ENCODE measurements at places on chromosomes 3 and 15.

DNA sequence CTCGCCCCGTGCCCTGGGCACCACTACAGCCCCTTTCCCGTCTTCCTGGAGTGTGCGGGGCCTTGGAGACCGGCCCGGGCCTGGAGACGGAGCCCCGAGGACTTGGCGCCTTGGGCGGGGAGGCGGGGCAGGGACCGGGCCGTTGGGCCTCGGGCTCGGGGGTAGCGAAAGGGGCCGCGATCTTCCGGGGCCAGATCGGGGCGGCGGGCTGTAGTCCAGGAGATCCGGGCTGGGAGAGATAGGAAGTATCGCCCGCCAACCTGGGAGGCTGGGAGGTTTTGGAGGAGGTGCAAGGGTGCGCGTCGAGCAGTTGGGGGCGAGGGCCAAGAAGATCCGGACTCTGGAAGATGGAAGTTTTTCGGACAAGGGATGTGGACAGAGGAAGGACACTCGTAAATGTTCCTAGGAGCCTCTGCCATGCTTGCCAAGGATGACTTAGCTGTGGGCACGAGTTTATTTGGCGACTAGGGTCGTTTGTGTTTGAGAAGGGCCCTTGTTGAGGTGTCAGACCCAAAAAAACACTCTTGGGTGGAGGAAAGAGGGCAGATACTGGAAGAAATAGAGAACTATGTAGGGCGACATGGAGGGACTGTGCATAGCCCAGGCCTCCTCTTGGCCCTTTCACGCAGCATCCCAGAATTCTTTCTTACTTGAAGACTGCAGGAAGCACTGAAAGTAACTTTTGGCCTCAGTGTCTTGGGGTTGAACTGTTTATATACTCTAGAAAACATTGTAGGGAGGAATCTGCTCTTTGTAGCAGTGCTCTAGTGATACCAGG is 712 bp downstream of the RTF1 start:
- no peak for DNase-seq

DNA sequence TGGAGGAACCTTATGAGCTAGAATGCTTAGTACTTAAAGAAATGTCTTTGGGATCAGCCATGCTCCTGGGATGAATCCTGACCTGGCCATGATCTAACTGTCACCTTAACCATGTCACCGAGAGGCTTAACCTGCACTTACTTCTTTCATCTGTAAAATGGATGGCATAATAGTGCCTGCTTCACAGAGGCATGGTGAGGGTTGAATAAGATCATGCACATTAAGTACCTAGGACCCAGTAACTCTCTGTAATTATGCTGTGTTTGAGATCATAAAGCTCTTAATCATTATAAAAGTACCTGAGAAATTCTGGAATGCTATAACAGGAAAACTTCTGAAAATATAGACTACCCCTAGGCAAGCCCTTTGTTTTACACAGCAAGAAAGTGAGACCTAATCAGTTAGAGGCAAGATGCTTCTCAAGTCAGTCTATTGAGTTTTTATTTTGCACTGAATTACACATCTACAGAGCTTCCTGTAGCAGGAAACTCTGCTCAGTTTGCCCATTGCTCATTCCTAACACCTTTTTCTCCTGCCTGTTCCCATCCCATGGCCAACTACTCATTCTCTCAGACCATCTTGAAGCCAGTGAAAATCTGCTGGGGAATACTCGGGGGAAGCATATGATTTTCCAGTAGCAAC is 1015.5 kb upstream of the CFAP20DC start:
- no peak for DNase-seq

GRCh38 chr15:86849558-86850285 is 770.1 kb downstream of the AGBL1 start:
- DNase-seq = no peak

DNA sequence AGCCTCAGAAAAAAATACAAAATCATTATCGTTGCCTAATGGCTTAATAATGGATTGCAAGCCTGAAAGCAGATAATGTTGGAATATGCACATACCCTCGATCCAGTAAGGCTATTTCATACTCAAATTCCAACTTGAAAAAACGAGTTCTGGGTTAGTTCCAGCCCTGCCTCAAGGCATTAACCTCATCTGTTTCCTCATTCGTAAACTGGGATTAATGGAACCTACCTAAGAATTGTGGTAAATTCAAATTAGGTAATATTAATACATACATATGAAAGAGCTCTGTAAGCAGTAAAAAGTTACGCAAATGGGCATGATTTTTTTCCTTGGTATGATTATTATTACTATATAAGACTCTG is 107.5 kb downstream of the SRGAP3 start:
- no peak for DNase-seq

DNA sequence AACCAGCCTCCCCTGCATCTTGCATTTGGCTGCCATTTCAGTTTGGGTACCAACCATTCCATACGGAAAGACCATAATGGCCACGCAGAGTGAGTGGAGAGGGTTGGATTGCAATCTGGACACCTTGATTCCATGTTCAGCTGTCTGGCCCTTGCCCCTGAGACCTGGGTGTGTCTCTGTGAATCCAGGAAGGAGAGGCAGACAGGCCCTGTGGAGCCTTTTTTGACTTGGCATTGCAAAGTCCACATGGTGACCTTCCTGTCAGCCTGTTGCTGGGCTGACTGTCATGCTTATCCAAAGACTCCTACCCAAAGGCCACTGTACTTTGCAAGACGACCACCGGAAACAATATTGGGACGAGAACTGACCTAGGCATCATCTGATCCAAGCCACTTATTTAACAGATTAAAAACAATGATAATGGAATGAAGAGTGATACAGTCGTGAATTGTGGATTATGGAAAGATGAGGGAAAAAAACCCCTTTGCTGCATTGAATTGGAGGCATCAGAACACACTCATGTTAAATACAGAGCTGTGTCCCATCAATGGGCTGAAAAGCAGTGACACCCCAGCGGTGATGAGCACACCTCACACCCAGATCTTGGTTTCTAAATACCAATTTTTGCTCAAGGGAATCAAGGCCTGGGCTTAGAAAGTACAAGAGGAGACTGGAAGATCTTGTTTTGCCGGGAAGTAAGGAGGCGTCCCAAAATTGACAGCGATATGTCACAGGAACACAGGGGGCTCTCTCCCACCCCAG is 86.0 kb downstream of the LRRK1 start:
- DNase-seq = no peak

DNA sequence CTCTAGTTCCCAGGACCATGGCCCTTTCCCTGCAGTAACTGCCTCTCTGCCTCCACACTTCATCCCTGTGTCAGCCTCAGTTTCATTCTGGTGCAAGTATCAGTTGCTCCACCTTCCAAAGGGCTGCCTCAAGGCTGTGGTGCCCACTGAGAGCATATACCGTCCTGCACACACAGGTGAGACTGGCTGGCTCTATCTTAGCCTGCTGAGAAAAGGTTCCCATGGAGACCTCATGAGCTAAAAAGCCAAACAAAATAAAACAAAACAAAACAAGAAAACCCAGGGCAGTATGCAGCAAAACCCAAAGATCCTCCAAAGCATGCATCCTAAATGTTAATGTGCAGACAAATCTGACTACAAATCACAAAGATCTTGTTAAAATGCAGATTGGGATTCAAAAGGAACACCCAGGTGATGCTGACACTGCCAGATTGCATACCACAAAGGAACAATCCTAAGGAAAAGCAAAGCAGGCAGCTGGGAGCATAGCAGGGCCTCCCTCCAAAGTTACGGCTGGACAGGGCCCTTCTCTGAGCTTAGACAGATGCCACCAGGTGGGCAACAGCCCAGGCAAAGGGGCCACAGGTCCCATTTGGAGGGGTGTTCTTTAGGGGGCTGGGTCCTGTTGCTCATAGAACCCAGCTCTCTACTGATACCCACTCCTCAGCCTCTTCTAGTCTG is 76.3 kb upstream of the SLCO2A1 start:
- no peak for DNase-seq

DNA sequence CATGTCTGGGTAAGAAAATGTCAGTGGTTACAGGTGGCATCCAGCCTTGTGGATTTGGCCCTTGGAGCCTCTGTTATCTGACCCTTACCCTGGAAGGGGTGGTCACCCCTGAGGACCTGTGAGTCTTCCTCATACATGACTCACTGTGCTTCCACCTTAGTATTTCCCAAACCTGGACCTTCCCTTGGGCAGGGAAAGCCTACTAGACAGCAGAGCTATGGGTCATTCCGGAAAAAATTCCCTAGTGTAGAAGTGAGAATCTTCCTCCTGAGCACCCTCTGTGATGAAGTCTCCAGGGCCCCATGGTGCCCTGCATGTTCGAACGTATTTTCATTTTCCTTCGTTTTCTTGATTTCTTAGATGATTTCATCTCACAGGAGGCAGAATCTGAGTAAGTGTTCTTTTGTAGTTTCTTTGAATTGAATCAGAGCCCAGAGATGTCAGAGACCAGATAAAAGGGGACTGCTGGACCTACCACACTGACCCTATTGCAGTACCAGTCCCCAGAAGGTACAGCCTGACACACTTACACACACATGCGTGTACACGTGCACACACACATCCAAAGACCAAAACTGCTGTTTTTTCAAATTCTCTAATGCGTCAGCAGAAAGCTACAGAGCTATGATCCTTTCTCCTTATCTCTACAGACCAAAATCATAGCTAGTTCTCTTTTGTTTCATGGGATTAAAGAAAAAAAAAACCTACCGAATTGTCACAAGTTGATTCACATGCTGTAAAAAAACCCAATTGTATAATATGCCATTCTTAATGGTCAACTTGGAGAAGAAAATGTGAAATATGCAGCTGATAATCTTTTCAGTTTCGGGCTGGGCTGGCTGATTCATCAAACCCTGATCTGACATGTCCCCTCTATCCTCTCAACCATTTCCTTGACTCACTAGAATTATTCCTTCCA is 50.5 kb upstream of the ARHGEF3 start:
- DNase-seq = no peak

- no peak for DNase-seq
Observed at GRCh38 chr3:76698136-76698706, 341.7 kb upstream of the ROBO2 start.

DNA sequence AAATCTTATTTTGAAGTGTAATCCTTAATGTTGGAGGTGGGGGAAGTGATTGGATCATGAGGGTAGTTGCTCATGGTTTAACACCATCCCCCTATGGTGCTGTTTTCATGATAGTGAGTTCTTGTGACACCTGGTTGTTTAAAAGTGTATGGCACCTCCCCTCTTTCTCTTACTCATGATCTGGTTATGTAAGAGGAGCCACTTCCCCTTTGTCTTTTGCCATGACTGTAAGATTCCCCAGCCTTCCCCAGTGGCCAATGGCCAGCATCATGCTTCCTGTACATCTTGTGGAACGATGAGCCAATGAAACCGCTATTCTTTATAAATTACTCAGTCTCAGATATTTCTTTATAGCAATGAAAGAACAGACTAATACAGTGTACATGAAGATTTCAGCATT is 39.8 kb upstream of the GMNC start:
- DNase-seq = no peak

DNA sequence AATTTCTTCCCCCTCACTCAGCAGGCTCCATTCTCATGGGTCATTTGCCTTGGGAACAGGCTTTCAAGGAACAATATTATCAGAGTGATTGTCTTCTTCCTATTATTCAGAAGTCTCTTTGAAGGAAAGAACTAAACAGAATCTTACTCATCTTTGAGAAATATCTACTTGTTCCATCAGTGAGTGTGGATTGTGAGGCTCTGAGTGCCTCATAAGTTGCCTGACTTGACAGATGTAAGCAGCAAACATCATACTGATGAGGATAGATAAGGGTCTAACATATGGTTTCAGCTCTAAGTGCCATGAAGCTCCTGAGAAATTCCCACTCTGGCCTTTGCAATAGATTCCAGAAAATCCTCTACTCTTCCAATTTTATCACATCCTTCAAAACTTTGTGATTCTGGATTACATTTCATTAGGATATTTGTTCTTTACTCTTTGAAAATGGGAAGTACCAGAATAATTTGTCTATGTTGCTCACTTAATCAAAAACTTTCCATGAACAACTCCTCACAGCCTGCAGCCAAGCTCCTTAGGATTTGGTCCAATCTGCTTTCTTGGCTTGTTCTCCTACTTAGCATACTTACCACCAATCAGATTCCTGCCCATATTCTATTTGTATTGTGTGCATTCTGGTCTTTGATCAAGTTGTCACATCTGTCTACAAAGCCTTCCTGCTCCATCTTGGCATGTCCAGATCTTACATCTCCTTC is 120.1 kb downstream of the RPL22L1 start:
- no peak for DNase-seq

- DNase-seq = no peak
Observed at GRCh38 chr15:29522373-29523276, 253.0 kb upstream of the NSMCE3 start.

- DNase-seq = no peak
Observed at GRCh38 chr3:155334914-155335723, 41.6 kb upstream of the STRIT1 start.

- DNase-seq = no peak
Observed at GRCh38 chr15:61186905-61187741, 42.0 kb downstream of the RORA start.

GRCh38 chr3:15896500-15896899 is 98.7 kb upstream of the ANKRD28 start:
- DNase-seq = no peak

- DNase-seq = no peak
Observed at GRCh38 chr3:53613125-53613524, 118.7 kb downstream of the CACNA1D start.

DNA sequence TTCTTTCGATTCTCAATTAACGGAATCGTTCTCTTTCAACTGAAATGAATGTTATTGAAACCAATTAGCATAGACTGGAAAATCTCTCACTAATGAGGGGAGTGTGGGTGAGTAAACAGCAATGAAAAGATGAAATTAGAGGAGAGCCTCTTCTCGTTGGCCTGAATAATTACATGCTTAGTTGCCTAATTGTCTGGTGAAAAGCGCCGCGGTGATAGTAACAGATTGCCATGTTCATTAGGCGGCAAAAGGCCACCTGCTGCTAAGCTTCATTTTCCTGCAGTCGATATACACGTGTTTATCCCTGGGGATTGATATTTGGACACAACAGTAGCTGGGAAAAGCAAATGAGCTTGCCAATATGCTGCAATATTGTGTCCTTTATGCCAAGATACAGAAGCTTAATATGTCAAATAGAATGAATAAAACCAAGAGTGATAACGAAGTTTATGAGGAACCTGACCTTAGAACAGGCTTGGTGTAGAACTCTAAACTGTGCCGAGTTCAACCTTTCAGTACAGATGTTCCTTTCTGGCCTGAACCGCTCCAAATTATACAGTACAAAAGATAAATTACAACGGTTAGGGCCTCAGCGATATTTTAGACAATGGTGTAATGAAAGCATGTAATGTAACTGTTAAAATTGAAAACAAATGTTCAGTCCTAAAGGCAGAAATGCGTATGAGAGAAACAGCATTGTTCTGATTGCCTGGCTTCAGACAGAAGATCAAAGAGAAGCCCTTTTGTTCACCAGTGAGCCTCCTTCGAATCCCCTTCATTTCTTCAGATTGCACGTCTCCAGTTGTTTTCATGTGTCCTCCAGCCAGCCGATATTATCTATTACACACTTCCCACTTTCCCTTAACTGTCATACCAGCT is 185.2 kb downstream of the SHOX2 start:
- DNase-seq = no peak

DNA sequence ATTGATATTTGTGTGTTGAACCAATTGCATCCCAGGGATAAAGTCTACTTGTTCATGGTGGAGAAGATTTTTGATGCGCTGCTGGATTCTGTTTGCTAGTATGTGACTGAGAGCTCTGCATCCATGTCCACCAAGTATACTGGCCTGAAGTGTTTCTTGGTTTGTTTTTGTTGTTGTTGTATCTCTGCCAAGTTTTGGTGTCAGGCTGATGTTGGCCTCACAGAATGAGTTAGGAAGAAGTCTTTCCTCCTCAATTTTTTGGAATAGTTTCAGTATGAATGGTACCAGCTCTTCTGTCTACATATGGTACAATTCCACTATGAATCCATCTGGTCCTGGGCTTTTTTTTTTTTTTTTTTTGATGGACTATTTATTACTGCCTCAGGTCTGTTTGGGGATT is 50.9 kb upstream of the OSTN start:
- DNase-seq = no peak
